HT-29 (cell line): ENCODE measurements at places on chromosomes 12 and 14.

- DNase-seq, result no peak
Observed at GRCh38 chr12:132123970-132124765, 20.0 kb downstream of the DDX51 start.

DNA sequence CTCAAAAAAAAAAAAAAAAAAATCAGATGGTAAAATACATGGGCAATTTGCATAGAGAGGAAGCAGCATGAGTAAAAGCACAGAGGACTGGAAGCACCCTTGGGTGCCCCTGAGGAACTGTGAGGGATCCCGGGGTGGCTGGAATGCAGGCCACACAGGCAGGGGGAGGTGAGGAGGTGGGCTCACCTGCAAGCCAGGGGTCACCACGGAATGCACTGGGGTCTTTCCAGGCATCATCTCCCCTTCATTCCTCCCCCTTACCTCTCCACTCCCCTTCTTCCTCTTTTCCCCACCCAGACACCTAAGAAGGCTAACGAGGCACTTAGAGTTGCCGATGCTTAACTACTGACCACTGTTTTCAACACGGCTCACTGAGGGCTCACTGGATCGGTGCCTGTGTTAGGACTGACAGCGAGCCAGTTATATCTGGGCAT, 14.4 kb upstream of the HIP1R start:
- no peak for DNase-seq

GRCh38 chr14:31207755-31208545, at the start of gene HECTD1:
HECTD1 (minus strand) TSS chr14:31207793; CDS start chr14:31205936, 1,857 bp downstream.
- peak; percentile 78 for DNase-seq

GRCh38 chr12:65189028-65189718, 19.8 kb downstream of the LEMD3 start:
- DNase-seq, result no peak

DNA sequence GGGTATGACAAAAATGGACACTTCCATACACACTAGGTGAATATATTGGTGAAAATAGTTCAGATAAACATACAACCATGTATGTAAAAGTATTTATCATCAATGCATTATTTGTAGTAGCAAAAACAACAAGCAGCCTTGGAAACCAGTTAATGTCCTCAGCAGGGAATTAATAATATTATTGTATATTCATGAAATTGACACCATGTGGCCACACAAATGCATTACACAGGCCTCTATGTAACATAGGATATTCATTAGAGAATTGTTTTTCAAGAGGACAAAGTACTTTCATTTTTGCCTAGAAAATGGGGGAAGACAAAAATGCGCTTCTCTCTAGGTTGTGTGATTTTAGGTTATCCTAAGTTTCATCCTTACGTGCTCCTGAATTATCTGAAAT, 24.3 kb downstream of the SPRING1 start:
- DNase-seq, result no peak

- no peak for DNase-seq
Observed at GRCh38 chr12:47267571-47267970, 187.8 kb upstream of the AMIGO2 start.

DNA sequence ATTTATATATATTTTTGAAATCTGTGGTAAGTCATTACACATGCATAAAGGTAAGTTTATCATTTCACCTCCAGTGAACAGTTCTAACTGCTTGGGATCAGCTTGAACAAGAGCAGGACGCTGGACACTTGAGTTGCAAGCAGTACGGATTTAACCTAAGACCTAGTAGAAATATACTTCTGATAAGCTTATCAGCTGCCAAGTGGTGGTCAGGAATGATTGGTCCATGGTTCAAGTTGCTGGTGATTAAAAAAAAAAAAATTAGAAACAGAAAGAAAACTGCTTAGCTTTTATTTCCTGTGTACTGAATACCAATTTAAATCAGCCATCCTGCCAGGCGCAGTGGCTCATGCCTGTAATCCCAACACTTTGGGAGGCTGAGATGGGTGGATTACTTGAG, 88.6 kb downstream of the AEBP2 start:
- no peak for DNase-seq

- no peak for DNase-seq
Observed at GRCh38 chr14:95072310-95072905, 84.9 kb downstream of the DICER1 start.

GRCh38 chr12:43540470-43540869, 11.5 kb downstream of the ADAMTS20 start:
- DNase-seq, result no peak

DNA sequence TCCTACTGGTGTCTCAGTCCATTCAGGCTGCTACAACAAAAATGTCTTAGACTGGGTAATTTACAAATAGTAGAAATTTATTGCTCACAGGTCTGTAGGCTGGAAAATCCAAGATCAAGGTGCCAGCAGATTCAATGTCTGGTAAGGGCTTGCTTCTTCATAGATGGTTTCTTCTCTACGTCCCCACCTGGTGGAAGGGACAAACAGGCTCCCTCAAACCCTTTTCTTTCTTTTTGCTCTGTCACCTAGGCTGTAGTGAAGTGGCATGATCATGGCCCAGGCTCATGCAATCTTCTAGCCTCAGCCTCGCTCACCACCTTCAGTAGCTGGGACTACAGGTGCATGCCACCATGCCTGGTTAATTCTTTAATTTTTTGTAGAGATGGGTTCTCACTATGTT, 106.8 kb upstream of the RPH3A start:
- DNase-seq, result peak; percentile 18

GRCh38 chr12:54164387-54165145, 24.2 kb downstream of the SMUG1 start:
- no peak for DNase-seq

- no peak for DNase-seq
Observed at GRCh38 chr14:89794096-89794495, 160.4 kb downstream of the EFCAB11 start.

DNA sequence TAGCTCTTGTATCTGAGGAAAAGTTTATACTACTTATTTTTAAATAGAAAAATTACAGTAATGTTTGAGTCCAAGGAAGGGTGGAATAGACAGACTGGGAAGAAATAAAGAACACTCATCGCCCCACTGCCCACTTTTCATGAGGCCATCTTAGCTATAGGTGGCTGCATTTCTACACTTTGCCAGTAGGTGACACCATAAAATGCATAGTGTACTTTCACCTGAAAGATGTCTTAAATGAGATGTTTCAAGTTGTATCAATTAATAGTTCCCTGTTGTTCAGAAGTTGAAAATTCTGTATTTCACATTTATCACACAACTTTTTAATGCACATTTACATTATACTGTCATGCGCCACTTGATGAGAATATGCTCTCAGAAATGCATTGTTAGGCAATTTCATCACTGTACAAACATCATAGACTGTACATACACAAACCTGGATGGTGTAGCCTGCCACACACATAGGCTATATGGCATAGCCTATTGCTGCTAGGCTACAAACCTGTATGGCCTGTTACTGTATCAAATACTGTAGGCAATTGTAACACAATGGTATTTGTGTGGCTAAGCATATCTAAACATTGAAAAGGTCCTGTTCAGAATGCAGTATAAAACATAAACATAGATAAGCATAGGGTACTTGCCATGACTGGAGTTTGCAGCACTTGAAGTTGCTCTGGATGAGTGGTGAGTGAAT, 27.6 kb downstream of the PMCH start:
- peak; percentile 45 for DNase-seq

DNA sequence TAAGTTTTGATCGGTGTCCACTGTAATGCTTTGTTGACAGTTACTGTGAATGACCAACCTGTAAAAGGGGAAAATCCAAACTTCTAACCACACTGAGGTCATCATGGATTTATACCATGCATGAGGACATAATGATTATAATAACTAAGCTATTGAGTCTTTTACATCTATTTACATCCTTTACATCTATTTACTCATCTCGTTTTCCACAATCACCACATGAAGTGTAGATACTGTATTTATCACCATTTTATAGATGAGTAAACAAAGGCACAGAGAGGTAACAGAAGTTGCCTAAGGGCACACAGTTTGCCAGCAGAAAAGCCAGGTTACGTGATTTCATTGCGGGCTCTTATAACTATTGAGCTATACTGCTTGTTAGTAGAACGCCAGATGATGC, 27.9 kb upstream of the EID3 start:
- DNase-seq, result no peak
